MG63 (cell line): ENCODE measurements at places on chromosomes 1 and 21.

DNA sequence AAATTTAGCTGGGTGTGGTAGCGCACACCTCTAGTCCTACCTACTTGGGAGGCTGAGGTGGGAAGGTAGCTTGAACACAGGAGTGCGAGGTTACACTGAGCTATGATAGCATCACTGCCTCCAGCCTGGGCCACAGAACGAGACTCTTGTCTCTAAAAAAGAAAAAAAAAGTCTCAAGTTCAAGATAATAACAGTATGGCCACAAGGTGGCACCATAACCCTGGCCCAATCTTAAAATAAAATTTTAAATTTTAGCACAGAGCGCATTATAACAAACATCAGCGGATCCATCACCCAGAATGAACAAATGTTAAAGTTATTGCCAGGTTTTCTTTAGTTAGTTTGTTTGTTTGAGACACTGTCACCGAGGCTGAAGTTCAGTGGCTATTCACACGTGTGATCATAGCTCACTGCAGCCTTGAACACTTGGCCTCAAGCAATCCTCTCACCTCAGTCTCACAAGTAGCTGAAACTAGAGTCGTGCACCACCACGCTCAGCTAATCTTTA, 2.9 kb upstream of the HTR6 start:
- no peak for DNase-seq

DNA sequence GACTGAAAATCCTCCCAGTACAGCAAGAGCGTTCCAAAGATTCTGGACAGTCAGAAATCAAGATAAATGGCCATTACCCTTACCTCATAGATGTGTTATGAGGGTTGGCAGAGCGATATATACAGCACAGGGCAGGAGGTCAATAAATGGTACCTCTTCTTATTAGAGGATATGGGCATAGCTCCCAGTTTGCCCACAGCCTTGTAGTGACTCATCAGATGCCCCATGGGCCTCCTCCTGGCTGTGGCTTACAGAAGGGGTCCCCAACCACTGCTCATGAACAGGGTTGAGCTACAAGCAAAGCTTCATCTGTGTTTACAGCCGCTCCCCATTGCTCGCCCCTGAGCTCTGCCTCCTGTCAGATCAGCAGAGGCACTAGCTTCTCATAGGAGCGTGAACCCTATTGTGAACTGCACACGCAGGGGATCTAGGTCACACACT, 7.3 kb upstream of the IFNGR2 start:
- DNase-seq, result peak; percentile 90

DNA sequence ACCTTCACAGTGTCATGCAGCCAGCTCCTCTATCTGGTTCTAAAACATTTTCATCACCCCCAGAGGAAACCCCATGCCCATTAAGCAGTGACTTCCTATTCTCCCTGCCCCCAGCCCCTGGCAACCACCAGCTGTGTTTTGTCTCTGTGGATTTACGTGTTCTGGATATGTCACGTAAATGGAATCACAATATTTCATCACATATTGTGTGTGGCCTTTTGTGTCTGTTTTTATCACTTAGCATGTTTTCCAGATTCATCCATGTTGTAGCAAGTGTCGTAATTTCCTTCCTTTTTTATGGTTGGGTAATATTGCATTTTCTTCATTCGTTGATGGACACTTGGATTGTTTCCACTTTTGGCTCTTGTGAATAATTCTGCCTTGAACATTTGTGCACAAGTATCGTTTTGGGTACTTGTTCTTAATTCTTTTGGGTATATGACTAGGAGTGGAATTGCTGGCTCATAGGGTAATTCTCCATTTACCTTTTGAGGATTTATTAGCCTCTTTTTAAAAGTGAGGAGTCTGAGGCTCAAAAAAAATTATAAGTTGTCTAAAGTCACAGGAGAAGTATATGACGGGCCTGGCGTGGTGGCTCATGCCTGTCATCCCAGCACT, 127.0 kb downstream of the MRPS6 start:
- DNase-seq, result no peak

- DNase-seq, result no peak
Measured at GRCh38 chr21:44426663-44427191, 28.6 kb upstream of the LRRC3 start.

GRCh38 chr1:147618077-147618569, 52.2 kb downstream of the ACP6 start:
- DNase-seq, result no peak

DNA sequence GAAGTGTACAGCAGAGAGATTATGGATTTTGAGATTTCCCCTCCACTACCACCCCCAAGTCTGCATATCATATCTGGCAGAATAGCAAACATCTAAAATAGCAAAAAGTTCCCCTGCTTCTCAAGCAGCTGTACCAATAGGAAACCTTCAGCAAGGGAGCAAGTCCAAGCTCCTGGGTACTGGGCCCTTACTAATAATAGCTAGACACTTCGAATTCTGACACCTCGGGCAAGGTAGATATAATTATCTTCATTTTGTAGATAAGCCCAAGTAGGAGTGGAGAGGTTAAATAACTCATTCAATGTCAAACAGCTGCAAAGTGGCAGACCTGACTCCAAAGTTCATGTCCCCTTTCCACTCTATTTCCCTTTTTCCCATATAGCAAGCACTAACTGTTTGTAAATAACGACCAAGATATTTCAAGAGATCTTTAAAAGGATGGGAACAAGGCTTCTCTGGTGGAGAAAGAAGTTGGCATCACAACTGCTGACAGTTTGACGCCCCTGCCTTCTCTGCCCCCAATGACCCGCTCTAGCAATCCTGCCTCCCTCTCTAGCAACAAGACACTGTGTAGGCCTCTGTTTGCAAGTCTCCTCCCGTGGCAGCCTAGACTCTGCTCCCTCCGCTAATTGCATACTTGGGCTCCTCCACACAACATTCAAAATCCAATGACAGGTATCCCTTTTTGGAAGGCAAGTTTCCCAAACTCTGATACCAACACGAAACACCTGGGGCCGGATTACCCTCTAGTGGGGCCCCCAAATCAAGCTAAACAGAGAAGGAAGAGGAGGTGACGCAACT, 18.7 kb upstream of the ADAR start:
- no peak for DNase-seq

DNA sequence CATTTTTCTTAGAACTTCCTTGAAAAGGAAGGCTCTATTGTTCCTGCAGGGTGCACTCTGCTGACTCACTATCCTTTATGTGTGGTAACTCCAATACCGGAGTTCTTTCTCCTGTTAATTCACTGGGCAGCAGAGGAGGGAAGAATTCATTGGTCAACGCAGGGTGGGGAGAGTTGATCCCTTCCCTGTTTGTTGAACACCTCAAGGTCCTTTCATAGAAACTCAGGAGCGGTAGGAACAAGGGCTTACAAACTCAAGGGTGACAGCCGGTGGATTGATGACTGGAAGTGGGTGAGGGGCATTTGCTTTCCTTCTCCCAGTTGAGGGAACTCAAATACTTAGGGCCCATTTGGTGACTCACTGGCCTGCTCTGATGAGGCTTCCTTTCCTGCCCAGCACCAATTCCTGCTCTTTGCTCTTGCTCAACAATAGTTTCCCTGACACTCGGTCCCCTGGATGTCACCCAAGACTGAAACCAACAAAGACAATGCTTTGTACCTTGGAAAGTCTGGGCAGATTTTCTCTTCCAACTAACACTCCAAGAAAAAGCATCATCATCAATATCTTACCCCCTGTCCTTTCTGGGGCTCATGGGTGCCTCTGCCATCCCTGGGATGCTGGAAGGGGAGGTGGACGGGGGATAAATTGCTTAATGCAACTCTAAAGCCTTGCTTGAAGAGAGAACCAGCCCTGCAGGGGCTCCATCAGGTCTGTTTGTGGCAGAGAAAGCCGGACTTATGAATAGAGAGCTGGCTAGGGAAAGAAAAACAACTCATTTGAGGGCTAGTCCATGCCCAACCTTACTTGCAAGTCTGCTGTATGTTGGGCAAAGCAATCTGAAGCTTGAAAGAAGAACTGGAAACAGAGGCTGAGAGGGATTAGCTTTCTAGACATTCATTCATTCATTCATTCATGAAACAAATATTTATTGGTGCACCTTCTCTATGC, 9.3 kb downstream of the SLC26A9 start:
- DNase-seq, result peak; percentile 63

DNA sequence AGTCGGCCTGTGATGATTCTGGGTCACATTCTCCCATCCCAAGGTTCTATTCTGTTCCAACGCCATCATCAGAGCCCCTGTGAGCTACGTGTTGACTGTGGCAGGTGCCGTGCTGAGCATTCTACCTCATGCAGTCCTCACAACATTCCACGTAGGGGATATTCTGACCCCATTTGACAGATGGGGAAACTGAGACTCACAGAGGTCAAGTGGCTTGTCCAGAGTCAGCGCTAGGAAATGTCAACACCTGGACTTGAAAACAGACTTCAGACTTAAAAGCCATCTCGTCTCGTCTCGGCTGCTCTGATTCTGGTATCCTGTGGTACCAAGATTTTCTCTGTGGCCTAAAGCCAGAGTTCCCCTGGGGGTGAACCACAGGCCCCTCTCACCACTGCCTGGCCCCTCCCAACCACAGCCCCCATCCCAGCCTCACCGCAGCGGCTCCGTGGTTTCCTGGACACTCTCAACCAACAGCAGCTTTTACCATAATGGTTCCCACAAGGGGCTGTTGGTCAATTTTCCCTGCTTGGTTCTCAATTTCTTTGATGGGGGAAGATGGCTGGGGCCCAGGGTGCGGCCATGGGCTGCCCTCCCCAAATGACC, 39.6 kb downstream of the SDC3 start:
- DNase-seq, result no peak

- peak; percentile 54 for DNase-seq
Measured at GRCh38 chr1:244801246-244801645, 34.2 kb upstream of the COX20 start.

DNA sequence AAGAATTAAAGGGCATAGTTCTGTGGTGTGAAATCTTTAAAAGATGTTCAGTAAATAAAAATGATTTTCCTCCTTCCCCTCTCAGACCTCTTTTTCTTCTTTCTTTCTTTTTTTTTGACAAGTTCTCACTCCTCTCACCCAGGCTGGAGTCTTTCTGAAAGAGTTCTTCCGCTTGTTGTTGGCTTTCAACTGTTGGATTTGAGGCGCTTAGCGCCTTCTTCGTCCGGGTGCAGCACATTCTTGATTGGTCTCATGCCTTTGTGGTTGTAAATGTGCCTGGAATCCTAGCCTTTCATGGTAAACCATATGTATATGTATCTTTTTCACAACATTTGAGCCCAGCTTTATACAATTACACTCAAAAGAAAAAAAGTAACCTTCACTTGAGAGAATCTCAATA, 980 bp upstream of the METTL18 start:
- no peak for DNase-seq

DNA sequence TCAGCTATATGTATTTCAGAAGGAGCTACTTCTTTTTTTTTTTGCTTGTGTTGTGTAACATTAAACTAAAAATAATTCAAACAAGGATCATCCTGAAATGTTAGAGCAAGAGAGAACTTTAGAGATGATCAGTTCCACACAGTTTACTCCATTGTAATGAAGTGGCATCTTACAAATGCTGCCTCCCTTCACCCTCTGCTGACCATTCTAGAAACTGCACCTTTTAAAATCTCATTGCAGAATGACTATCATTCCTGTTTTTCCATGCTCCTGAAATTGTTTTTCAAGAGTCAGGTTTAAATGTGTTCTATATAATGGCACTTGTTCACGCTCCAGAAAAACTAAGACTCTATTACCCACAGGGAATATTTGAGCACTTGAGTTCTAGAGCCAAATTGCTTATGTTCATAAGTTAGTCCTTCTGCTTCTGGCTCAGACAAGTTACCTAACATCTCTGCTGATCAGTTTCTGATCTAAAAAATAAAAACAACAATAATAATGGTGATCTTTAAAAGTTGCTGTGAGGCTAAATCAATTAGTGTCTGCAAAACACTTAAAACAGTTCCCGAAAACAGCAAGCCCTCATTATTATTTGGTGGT, 21.5 kb upstream of the SLC44A5 start:
- no peak for DNase-seq

- DNase-seq, result no peak
Measured at GRCh38 chr1:201015551-201016091, 7.9 kb downstream of the KIF21B start.
